Naive thymus-derived CD4-positive, alpha-beta T cell (primary cell): ENCODE measurements at places on chromosomes 13 and 19.

- no peaks in the 10 kb centered on the region for H3K4me1 ChIP-seq
- no peak overlapping the region for H3K4me3 ChIP-seq
- no peak for DNase-seq
Measured at GRCh38 chr19:32173836-32174235, 171.6 kb upstream of the ZNF507 start.

DNA sequence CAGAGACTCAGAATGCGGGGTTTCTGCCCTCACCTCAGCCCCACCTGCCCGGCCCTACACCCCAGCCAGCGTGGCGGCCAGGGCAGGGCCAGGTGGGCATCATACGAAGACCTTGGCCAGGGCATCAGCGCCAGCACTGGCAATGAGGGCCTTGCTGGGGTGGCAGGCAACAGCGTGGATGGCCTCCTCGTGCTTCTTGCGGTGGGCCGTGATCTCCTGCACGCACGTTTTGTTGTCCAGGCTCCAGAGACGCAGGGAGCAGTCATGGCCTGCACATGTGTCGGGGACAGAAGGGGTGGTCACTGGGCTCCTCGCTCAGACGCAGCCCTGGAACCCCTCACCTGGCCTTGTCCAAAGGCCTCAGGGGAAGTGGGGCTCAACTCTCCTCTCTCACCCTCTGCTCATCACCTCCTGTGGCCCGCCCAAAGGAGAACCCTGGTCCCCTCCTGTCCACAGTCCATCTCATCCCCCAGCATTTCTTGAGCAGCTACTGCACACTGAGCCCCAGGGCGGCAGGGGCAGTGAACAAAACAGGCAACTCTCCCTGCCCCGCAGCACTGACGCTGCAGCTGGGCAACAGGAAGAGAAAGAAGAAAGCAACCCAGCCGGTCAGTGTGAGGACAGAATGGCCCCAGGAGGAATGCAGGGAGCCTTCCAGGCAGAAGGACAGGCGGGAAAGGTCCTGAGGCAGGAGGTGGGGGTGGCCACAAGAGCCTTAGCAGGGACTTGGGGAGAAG is 3.8 kb upstream of the PRKD2 start:
- DNase-seq = no peak
- H3K36me3 ChIP-seq = no peaks in the 10 kb centered on the region
- H3K27me3 ChIP-seq = no peaks in the 10 kb centered on the region
- no peak overlapping the region for H3K27ac ChIP-seq

DNA sequence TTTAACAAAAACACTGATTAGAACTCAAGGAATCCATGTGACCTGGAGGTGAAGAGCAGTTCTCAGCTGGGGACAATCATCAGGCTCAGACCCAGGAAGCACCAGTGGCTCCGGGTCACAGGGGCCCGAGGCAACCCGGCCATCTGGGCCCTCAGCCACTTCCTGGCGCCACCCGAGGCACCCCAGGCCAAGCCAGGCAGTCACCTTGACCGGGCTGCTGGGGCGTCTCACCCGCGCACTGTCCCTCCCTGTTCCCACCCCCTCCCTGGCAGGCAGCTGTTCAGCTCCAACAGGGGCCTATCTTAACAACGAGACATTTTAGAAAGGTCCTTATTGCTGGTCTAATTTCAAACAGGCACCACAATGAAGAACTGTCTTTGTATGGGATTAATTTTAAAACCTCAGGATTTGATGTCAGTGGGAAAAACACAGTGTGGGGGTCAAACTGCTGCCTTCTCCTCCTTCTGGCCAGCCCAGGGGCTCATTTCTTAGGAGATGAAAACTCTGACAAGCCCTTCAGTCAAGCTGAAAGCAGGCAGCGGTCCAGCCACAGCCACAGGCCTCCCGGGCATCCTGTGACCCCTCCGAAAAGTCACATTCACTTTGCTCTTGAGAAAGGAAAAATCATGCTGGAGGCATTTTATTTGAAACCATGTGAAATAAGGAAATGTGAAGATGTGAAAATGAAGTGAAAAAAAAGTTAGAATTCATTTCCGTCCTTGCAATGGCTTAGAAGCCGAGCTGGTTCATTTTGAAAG is 83.3 kb downstream of the KCTD15 start:
- no peak overlapping the region for H3K27ac ChIP-seq
- DNase-seq = no peak
- no peaks in the 10 kb centered on the region for H3K27me3 ChIP-seq
- H3K4me3 ChIP-seq = no peak overlapping the region
- no peaks in the 10 kb centered on the region for H3K36me3 ChIP-seq
- H3K4me1 ChIP-seq = no peaks in the 10 kb centered on the region

- peaks cover 4% of the 10 kb centered on the region for H3K4me1 ChIP-seq
- no peak for DNase-seq
- no peak overlapping the region for H3K27ac ChIP-seq
- H3K36me3 ChIP-seq = no peaks in the 10 kb centered on the region
- no peak overlapping the region for H3K4me3 ChIP-seq
Measured at GRCh38 chr13:50213526-50213925, 198.3 kb downstream of the KCNRG start.

- no peak for DNase-seq
- no peak overlapping the region for H3K4me3 ChIP-seq
- H3K4me1 ChIP-seq = no peaks in the 10 kb centered on the region
- no peak overlapping the region for H3K27ac ChIP-seq
Measured at GRCh38 chr13:20988033-20988908, 73.1 kb downstream of the LATS2 start.

GRCh38 chr19:40397568-40397906 is 7.6 kb upstream of the HIPK4 start:
- H3K4me1 ChIP-seq = no peaks in the 10 kb centered on the region
- no peak overlapping the region for H3K4me3 ChIP-seq
- DNase-seq = no peak
- H3K27me3 ChIP-seq = no peaks in the 10 kb centered on the region

GRCh38 chr19:2923510-2923909 is 21.3 kb downstream of the ZNF77 start:
- H3K27ac ChIP-seq = no peak overlapping the region
- H3K4me3 ChIP-seq = no peak overlapping the region
- no peaks in the 10 kb centered on the region for H3K27me3 ChIP-seq
- H3K36me3 ChIP-seq = peaks cover 3% of the 10 kb centered on the region
- DNase-seq = no peak
- no peaks in the 10 kb centered on the region for H3K4me1 ChIP-seq

GRCh38 chr13:80126389-80127068 is 214.4 kb downstream of the SPRY2 start:
- no peak for DNase-seq
- no peaks in the 10 kb centered on the region for H3K4me1 ChIP-seq
- no peaks in the 10 kb centered on the region for H3K27me3 ChIP-seq
- no peaks in the 10 kb centered on the region for H3K36me3 ChIP-seq
- no peak overlapping the region for H3K4me3 ChIP-seq

DNA sequence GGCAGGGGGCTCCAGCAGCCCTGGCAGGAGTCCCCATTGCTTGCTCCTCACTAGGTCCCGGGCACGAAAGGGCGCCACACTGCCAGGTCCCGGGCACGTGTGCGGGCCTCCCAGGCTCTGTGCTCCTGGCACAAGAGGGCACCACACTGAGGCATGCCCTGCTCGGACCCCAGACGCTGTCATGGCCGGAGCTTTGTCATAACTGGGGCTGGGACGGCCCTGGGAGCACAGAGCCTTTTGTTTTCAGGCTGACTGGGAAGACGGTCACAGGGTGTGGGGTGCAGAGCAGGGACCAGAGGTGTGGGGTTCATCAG is 7.4 kb downstream of the BSG start:
- no peak overlapping the region for H3K27ac ChIP-seq
- H3K27me3 ChIP-seq = no peaks in the 10 kb centered on the region
- H3K4me1 ChIP-seq = peaks cover 4% of the 10 kb centered on the region
- no peak overlapping the region for H3K4me3 ChIP-seq

DNA sequence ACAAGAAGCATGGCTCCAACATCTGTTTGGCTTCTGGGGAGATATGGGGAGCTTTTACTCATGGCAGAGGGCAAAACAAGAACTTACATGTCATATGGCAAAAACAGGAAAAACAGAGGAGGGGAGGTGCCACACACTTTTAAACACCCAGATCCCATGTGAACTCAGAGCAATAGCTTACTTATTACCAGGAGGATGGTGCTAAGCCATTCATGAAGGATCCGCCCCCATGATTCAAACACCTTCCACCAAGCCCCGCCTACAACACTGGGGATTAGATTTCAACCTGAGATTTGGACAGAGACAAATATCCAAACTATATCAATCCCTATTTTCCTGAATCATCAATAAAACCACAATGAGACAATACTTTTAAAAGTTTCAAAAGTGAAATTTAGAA is 712.1 kb downstream of the PCDH9 start:
- no peak for DNase-seq
- no peak overlapping the region for H3K27ac ChIP-seq
- no peak overlapping the region for H3K4me3 ChIP-seq

DNA sequence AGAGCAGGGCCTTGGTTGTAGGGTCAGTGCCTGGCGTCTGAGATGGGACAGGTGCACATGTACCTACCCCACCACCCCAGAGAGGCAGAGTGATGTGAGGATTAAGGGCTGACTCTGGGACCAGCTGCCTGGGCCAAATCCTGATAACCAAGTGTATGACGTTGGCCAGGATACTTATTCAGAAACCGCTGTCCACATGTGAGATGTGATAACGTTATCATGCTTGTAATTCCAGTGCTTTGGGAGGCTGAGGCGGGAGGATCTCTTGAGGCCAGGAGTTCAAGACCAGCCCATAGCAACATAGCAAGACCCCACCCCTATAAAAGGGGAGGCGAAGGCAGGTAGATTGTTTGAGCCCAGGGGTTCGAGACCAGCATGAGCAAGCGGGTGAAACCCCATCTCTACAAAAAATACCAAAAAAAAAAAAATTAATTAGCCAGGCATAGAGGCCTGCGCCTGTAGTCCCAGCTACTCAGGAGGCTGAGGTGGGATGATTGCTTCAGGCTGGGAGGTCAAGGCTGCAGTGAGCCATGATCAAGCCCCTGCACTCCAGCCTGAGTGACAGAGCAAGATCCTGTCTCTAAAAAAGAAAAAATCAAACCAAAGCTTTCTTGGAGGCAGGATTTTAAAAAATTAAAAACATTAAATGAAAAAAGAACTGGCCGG is 10.0 kb downstream of the ADGRE5 start:
- H3K27ac ChIP-seq = no peak overlapping the region
- no peaks in the 10 kb centered on the region for H3K4me1 ChIP-seq
- DNase-seq = no peak
- no peak overlapping the region for H3K4me3 ChIP-seq

- H3K4me1 ChIP-seq = peaks cover 3% of the 10 kb centered on the region
- no peaks in the 10 kb centered on the region for H3K27me3 ChIP-seq
- no peak overlapping the region for H3K27ac ChIP-seq
- no peaks in the 10 kb centered on the region for H3K36me3 ChIP-seq
- H3K4me3 ChIP-seq = no peak overlapping the region
Measured at GRCh38 chr19:2534423-2535013, 58.6 kb downstream of the GADD45B start.

- H3K27me3 ChIP-seq = no peaks in the 10 kb centered on the region
- H3K36me3 ChIP-seq = no peaks in the 10 kb centered on the region
- no peak overlapping the region for H3K27ac ChIP-seq
- H3K4me1 ChIP-seq = no peaks in the 10 kb centered on the region
Measured at GRCh38 chr13:52026246-52026626, 1.7 kb downstream of the UTP14C start.

DNA sequence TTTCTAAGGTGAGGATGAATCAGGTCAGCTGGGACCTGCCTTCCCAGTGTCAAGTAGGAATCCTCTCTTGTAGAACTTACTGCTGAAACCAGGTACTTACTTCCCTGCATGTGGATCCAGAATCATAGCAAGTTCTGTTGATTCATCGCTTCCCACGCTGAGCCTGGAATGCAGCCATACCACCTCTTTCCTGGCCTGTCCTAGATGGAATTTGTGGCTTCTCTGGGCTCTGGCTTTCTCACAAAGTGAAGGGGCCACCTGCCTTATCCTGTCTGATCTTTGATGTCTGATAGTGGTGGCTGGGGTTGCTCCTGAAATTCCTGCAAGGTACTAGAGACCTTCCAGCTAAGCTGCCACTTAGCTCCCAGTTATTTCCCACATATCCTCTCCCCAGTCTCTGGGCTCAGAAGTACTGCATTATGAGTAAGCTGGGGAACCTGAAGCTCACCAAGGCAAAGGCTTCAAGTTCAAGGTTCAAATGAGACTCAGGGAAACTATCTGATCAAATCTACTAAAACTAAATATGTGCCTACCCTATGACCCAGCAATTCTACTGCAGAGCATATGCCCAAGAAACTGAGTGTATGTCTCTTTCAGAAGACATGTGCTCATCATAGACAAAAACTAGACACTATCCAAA is 103.5 kb downstream of the SUCLA2 start:
- no peaks in the 10 kb centered on the region for H3K4me1 ChIP-seq
- no peaks in the 10 kb centered on the region for H3K36me3 ChIP-seq
- no peak overlapping the region for H3K27ac ChIP-seq
- DNase-seq = no peak
- no peak overlapping the region for H3K4me3 ChIP-seq
- no peaks in the 10 kb centered on the region for H3K27me3 ChIP-seq

DNA sequence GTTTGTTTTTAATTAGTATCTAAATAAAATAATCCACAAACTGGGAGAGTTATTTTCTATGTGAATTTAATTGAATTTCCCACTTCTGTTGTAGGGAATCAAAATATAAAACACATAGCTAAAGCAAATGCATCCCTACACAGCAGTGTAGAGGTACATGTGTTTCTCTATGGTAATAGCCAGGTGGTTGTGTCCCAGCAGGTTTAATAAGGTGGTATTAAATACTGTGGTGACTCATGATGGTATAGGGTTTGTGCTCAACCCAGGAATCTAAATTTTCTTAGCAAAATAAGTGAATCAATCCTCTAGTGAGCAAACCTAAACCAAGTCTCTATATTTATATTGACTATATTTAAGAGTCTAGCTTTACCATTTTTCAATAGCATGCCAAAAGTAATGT is 30.0 kb downstream of the PCDH9 start:
- no peak overlapping the region for H3K4me3 ChIP-seq
- DNase-seq = no peak
- H3K4me1 ChIP-seq = no peaks in the 10 kb centered on the region
- no peaks in the 10 kb centered on the region for H3K36me3 ChIP-seq

- peaks cover 28% of the 10 kb centered on the region for H3K4me1 ChIP-seq
- no peak overlapping the region for H3K27ac ChIP-seq
- no peaks in the 10 kb centered on the region for H3K27me3 ChIP-seq
- peak overlapping the region; percentile 14 for H3K4me3 ChIP-seq
Measured at GRCh38 chr19:29624489-29625185, 18.6 kb downstream of the POP4 start.

- no peaks in the 10 kb centered on the region for H3K36me3 ChIP-seq
- H3K27ac ChIP-seq = peak overlapping the region; percentile 80
- DNase-seq = no peak
- peak overlapping the region; percentile 68 for H3K4me3 ChIP-seq
Measured at GRCh38 chr13:49791315-49791710, 1.2 kb downstream of the KPNA3 start.

DNA sequence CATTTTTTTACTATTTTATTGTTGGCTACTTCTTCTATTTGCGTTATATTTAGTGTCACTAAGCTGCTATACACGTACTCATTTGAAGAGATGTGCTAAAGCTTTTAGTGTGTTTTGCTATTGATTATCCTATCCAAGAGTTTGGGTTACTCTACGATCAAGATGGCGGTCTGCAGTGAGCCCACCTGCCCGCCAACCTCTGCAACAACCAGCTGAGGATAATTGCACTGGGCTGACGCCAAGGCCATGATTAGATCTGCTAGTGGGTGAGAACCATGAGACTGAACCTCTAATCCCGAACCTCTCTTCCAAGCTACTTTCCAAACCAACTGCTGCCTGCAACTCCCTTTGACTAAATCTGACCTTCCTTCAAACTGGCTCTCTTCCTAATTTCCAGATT is 1.8 kb downstream of the CPB2 start:
- H3K27ac ChIP-seq = no peak overlapping the region
- no peaks in the 10 kb centered on the region for H3K27me3 ChIP-seq
- H3K36me3 ChIP-seq = no peaks in the 10 kb centered on the region
- no peak overlapping the region for H3K4me3 ChIP-seq
- DNase-seq = no peak
- peaks cover 4% of the 10 kb centered on the region for H3K4me1 ChIP-seq
